ENCODE measurements at places on chromosomes 13 and 19.

GRCh38 chr13:60412909-60413616, 16.0 kb downstream of the TDRD3 start:
- no peak for DNase-seq

- DNase-seq, result no peak
Observed at GRCh38 chr13:20132052-20132634, 28.7 kb downstream of the GJA3 start.

GRCh38 chr19:18846862-18847548, 15.2 kb downstream of the UPF1 start:
- DNase-seq, result no peak

GRCh38 chr19:55901369-55902079, 30.6 kb downstream of the NLRP13 start:
- no peak for DNase-seq

DNA sequence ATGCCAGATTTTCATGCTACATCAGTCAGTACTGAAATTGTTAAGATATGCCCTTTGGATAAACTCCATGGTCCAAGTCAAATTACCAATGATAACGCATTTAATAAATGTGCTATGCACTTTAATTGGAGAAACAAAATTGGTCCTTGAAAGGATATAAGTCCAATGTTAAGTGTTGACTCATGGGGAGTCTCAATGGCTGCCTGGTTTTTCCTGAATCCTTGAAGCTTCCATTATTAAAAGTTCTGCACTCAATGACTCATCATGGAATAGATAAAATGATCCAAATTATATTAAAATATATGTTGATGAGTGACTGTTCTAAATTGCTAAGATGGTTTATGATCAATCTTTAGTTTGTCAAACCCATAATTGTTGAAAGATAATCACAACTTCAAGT, 346.0 kb upstream of the ATXN8OS start:
- no peak for DNase-seq

- DNase-seq, result no peak
Observed at GRCh38 chr19:1986357-1987162, 29.0 kb downstream of the BTBD2 start.

DNA sequence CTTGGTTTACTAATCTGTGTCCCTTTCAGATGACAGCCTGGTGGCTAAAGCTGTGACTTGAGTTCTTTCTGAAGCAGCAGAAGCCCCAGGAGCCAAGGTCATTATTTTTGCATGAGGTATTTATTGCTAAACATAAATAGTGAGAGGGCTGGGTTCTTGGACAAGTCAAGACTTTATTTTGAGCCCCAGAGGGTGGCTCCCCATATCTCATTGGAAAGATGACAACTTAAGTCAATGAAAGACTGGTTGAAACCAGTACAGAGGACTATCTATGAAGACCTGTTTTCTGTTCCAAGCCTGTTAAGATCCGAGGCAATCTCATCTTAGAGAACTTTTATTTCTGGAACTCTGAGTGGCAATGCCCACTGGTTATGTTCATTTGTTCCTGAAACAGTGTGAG, 14.4 kb upstream of the ERICH6B start:
- no peak for DNase-seq

DNA sequence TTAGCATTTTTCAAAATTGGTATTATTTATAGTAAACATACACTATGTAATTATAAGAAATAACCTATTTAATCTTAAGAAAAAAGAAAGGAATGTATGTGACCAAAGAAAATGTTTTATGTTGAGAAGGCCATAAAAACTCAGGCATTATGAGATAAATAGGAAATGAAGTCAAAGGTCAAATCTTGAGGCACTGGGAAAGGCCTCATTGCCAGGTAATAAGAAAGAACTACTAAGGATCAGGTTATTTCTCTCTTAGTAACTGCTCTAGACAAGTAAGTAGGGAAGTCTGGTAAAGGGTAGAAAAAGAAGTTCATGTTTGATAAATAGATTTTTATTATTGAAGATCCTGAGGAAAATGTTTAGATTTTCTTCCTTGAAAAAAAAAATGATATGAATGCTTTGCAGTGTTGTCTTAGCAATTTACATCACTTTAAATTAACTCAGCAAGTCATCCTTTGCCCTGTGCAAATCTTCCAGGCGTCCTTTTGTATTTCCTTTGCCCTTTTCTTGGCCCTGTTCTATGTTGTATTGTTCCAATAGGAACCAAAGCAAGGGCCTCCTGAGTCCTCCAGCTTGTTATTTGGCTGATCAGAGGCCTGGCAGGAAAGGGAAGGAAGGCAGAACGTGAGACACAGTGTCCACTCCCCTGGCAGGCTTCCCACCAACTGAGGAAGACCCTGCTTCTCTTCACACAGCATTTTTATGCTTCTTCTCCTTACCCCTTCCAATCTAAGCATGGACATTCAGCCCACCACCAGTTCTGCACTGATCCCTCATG, 260.4 kb upstream of the MIR17HG start:
- DNase-seq, result no peak

DNA sequence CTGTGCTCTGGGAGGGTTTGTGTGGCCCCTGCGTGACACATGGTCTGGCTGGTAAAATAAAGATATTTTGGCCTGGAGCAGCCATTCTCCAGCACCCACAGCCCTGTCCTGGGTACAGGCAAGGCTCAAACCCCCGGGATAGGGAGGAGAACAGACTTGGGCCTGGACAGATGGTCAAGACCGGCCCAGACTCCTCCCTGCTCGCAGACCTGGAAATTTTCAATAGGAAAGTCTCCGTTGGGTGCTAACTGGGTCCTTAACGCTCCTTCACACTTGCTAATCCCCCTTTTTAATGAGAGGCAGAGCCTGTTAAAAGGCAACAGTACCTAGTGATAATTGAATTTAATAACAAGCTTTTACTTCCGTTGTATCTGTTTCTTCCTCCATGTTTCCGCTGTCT, 2.5 kb downstream of the PALM start:
- DNase-seq, result no peak

- DNase-seq, result no peak
Observed at GRCh38 chr13:112669881-112670499, 19.8 kb upstream of the ATP11A start.

- peak; percentile 70 for DNase-seq
Observed at GRCh38 chr13:49300739-49301589, 53.2 kb downstream of the CDADC1 start.

GRCh38 chr13:102960959-102961358, 105.3 kb downstream of the SLC10A2 start:
- DNase-seq, result no peak

GRCh38 chr13:44619651-44620050, 43.5 kb upstream of the TSC22D1 start:
- no peak for DNase-seq

DNA sequence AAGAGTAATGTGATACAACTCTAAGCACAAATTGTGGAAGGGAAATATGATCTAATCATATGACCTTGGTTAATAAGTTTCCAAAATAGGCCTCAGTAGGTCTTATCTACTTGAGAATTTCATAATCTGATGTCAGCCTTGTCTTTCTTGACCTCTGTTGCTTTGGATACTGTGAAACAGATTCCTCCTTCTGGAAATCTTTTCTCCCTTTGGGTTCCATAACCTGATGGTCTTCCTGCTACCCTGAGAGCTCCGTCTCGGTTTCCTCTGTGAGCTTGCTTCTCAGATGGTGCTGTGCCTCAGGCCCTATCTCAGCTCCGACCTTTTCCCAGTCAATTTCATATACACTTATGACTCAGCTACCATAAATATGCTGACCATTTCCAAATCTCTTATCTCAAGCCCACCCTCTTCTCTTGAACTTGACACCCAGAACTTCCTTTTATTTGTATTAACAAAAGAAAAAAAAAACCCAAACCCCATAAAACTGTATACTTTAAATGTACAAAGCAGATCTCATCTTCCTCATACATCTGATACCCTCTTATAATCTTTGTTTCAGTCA, 6.4 kb upstream of the SLC46A3 start:
- DNase-seq, result no peak

- DNase-seq, result no peak
Observed at GRCh38 chr13:77475345-77476084, 60.0 kb upstream of the SCEL start.

DNA sequence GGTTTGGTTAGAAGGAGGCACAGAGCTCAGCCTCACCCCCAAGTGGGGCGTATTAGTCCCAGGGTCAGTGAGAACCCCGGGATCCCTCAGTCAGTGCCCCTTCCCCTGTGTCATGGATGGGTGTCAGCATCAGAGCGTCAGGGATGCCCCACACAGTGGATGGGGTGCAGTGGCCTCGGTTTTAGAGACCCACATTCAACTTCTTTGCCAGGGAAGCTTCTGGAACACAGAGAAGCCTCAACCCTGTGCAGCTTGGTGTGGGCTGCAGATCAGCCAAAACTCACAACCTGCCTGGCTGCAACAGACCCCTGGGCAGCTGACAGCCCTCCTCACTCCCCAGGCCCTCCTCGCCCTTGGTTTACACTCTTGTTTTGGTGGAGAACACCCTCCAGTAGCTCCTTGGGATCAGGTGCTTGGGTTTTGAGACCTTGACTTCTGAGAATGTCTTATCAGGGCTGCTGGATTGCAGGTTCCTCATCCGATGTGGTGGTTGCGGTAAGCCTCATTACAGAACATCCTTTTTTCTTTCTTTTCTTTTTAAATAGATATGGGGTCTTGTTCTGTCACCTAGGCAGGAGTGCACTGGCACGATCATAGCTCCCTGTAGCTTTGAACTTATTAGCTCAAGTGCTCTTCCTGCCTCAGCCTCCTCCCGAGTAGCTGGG, 11.0 kb downstream of the ZNF333 start:
- DNase-seq, result no peak

All from GF-D8 (cell line).